ENCODE measurements at places on chromosomes 2 and 18.
A peak's percentile ranks its signal among the peaks of the same experiment; 100 is the strongest.

DNA sequence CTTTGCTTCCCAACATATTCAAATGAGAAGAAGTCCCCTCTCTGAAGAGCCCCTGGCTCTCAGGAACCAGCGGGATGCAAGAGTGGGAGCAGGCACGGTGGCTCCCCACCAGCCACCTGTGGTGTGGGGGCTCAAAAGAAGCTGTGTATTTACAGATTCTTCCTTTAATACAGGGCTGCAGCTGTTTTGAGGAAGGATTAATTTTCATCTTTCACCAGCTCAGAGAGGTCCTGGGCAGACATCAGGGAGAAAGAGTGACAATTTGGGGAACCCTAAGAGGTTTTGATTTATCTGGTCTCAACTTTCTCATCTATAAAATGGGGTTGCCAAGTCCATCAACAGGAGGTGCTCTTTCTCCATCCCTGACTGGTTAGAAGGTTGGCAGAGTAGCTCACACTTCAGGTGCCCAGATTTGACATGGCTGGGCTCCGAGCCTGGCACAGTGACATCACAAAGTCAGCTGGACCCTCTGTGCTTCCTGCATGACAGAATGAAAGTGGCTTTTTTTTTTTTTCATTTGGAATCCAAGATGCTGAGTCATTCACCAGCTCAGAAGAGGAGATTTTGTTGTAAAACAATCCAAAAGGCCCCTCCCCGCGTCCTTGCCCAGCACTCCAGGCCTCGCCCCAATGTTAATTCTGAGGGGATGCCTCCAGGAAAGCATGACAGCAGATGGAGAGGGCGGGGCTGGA lies 15.5 kb upstream of the SIX2 start:
- ATAC-seq = peak; percentile 32

DNA sequence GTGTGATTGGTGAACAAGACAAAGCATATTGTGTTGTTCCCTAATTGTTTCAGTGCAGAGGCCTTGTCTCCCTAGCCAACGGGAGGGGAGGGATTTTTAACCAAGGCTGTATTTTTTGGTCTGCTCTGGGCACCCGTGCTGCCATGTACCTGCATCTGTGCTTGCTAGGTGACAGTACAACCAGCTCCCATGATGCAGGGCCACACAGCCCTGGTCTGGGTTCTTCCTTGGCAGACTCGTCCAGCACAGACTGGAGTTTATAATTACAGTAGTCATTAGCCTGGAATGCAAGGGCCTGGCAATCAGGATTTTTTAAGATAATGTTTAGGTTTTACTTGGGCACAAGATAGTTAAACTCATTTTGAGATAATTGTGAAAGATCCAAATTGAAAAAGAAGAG lies 36.4 kb downstream of the TCF7L1 start:
- ATAC-seq = no peak

DNA sequence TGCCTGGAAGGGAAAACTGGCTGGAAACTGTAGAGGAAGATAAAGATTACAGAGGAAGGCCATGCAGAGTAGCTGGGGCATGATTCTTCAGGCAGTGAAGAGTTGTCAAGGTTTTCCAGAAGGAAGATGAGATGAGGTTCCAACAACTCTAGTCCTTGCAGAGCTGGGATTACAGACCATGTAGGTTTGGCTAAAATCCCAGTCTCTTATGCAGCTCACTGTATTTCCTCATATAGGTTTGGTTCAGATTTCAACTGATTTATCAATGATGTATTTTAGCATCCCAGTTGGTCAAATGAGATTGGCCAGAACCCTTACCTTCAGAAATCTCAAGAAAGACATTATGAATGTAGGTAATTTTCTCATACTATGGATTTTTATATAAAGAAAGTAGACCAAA lies 16.4 kb downstream of the FAP start:
- no peak for ATAC-seq

DNA sequence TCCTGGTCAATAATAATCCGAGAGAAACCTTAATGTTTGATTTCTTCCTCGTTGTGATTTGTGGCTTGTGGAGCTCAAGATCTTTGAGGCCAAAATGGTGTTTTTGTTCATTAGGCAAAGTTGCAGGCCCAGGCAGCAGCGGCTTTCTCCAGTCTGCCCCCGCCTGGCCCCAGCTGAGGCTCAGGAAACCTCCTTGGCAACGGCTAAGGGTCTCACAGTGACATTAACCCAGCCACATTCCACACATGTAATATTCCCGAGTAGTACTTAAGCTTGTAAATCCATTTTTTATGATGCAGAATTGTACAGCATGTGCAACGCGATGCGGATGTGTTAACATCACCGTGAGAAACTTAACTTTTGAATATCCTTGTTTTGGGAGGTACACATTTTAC lies 200.1 kb downstream of the BCL11A start:
- ATAC-seq = peak; percentile 76

DNA sequence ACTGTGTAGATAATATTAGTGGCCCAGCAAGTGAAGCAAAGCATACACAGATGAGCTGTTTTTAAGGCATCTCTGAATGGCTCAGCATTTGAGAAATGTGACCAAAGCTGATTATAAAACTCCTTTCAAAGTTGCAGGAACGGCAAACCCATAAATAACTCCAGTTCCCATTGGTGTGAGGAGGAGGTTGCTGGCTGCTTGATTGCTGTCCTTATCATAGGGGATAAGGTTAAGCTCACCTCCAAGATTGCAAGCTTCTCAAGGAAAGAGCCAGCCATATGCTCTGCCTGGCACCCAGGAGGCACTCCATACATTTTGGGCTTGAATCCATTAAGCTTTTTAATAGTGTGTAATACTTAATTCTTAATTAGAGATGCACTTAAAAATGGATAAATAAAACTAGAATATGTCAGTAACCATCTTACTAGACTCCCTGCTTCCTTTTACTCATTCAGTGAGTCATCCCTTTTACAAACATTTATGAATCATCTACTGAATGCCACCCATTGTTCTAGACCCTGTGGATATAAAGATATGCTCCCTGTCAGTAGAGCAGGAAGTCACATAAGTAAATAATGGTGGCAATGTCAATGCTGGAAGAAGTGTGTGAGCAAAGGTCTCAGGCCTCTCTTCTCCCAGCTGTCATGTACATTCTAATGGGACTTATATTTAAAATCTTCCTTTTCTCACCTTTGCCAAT lies 99.3 kb downstream of the SPATS2L start:
- peak; percentile 82 for ATAC-seq

DNA sequence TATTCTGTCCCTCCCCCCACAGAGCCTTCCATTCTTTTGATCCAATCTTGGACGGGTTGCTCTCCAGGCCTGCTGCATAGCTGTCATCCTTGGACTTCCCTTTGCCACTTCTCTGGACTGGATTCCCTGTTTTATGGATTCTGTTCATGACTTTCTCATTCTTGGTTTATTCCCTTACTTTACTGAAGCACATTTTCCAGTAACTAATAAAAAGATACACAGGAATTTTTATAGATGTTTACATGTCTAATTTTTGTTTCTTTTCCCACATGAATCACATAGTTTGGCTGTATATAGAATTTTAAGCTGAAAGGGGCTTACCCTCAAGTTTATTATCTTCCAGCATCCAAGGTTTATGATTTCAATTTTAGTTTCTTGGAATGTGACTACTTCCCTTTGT lies 37.9 kb downstream of the GDF7 start:
- ATAC-seq = no peak

DNA sequence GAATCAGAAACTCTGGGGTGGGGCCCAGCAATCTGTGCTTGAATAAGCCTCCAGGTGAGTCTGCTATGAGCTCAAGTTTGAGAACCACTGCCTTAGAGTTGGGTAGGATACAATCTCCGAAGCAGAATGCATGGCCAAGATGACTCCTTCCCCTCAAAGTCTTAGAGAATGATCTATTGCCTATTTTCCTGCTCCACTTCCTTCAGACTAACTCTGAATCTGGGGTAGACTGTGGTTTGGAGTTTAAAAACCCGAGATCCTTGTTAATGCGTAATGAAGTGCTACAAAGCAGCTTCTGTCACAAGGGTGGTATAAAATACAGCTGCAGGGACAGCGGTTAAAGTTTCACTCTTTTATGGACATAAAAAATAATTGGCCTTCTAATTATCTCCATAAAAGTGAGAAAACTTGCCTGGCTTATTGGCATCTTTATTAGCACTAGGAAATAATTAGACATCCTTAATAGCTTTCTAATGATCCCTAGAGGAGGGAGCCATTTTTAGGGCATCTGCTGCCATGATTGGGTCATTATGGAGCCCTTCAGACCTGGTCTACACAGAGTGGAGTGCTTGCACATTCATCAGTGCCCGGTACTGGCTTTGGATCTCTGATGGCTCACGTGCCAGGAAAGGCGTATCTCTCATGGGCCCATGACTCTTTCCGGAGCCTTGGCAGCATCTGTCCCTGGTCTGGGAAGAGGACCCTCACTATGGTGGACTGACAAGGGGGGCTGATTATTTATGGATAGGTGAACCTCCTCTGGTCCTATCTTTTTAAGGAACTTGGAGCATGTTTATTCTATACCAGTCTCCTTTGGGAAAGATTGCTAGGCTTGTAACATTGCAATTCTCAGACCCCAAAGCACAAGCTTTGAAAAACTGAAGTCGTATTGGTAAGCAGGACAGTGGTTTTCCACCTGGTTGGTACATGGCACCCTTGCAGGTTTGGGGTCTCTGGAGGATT lies 28.2 kb downstream of the SIX2 start:
- ATAC-seq = no peak

DNA sequence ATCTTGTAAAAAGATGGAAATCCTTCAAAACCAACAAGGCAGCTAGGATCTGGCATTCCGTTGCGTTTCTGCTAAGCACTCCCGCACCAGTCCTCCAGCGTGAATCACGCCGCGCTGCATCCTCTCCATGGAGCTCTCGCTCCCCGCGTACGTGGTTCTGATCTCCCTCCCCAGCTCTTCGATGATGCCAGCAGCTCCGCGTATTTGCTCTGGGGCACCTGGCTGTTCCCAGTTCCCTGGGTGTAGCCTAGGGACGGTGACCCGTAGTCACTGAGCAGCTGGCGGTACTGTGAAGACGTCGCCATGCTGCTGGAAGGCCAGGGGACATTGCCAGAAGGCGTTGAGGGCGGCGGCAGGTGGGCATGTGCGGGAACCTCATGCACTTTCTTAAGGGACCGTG lies 407.5 kb downstream of the RNF144A start:
- no peak for ATAC-seq

- no peak for ATAC-seq
Observed at GRCh38 chr2:2793514-2793913, 462.4 kb upstream of the MYT1L start.

DNA sequence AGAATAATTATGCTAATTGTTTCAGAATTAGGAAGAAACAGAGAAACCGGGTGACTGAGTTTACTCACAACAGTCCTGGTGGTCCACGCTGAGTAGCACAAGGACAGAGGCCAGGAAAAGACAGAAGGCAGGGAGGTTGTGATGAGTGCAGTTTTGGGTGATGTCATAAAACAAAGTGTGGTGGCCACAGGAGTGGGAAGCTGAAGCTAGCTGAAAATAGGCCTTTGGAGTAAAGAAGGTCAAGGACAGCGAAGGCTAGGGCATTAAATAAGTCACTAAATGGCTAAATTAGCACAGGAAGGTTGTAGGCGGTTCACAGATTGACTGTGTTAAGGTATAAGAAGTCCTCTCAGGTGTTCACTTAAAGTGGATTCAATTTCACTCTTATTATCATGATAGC lies 120.9 kb upstream of the TTN start:
- no peak for ATAC-seq

GRCh38 chr2:61720911-61721310 lies 132.9 kb downstream of the FAM161A start:
- ATAC-seq = no peak

- ATAC-seq = peak; percentile 29
Observed at GRCh38 chr18:50441501-50441900, 66.7 kb downstream of the SKA1 start.

DNA sequence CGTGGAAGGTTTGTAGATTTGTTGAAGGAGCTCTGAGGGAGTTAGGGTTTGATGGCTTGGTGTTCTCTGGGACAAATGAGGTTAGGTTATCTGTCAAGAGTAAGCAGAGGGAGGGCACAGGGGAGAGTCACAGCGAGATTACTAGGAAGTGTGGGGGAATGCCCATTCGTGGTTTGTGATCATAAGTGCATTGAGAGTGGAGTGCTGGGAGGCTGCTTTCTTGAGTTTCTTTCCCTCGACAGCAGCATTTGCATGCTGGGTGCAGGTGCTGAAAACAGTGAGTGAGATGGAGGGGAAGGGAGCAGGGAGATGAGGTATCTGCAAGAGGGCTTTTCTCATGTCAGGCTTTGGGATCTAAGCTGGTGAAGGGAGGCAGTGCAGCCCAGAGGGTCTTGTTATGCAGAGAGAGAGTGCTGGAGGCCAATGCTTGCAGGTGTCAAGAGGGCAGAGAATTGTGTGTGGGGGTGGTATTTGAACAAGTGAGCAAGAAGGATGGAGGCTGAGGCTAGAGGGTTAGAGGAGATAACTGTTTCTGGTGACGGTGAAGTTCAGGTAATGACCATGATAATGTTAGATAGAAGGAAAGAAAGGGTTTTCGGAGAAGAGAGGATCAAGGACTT lies 8.8 kb downstream of the RALB start:
- ATAC-seq = no peak

- peak; percentile 55 for ATAC-seq
Observed at GRCh38 chr2:208118918-208119317, 5.4 kb downstream of the CRYGD start.

- ATAC-seq = no peak
Observed at GRCh38 chr2:177568893-177569292, 176.3 kb downstream of the AGPS start.

DNA sequence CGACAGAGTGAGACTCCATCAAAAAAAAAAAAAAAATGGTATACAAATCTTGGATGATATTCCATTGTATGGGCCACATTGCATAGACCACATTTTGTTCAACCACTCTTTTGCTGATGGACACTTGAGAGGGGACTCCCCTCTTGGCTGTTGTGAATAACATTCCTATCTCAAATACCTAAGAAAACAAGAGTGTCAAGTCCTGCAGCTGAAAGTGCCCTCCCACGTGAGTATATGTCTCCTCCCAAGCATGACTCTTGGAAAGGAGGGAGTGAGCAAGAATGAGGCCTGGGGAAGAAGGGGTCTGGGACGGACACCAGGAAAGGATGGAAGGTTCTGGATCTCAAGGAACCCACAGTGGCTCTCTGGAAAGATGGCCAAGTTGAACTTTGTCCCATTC lies 36.0 kb upstream of the NPAS2 start:
- ATAC-seq = no peak

- no peak for ATAC-seq
Observed at GRCh38 chr2:175330195-175330594, 148.7 kb upstream of the ATP5MC3 start.

GRCh38 chr18:54269893-54270844 lies 852 bp downstream of the POLI start:
- peak; percentile 30 for ATAC-seq

DNA sequence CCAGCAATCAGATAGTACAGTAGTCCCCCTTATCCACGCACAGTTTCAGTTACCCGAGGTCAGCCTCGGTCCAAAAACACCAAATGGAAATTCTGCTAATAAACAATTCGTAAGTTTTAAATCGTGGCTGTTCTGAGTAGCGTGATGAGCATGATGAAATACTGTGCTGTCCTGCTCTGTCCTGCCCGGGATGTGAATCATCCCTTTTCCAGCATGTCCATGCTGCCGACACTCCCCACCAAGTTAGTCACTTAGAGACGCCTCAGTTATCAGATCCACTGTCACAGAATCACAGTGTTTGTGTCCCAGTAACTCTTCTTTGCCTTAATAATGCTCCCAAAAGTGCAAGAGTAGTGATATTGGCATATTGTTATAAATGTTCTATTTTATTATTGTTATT lies 62.1 kb downstream of the MEX3C start:
- peak; percentile 89 for ATAC-seq
